Naive thymus-derived CD4-positive, alpha-beta T cell (primary cell): ENCODE measurements at places on chromosomes 5 and 9. TPM values are rescaled to one million over a fixed set of nuclear protein-coding genes. Genes with fewer than 3 reads are reported as not detected.

The PCDHGB1 gene
- not detected for polyA plus RNA-seq

GRCh38 chr5:169785771-169786618 is 148.9 kb downstream of the DOCK2 start:
- DNase-seq, result no peak

DNA sequence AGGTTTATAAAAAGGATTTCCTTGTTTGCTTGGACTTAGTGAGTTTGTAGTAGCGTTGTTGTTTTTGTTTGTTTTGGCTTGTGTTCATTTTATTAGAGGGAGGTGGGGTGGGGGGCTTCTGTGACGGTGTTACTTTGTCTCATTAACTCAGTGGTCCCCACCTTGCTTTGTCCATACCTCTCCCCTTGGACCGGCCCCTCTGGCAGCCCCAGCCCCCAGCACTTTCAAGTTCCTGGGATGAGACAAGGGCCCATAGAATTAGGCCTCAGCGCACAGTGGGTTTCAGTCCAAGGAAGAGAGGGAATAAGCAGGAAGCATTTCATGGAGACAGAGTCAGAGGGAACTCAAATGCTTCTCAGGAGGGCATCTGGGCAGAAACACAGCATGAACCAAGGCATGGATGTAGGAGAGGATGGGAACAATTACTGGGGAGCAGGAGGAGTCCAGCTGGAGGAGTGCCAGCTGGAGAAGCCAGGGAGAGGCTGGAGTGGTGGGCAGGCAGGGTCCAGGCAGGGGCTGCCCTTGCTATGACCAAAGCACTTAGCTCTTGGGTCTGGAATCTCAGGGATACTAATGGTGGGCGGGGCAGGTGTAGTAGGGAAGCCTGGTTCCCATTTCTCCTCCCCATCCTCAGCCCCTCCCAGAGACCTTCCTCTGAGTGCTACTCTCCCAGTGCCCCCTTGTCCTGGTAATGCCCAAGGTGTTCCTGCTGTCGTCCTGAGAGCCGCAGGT is 23.5 kb upstream of the ENHO start:
- DNase-seq, result no peak

DNA sequence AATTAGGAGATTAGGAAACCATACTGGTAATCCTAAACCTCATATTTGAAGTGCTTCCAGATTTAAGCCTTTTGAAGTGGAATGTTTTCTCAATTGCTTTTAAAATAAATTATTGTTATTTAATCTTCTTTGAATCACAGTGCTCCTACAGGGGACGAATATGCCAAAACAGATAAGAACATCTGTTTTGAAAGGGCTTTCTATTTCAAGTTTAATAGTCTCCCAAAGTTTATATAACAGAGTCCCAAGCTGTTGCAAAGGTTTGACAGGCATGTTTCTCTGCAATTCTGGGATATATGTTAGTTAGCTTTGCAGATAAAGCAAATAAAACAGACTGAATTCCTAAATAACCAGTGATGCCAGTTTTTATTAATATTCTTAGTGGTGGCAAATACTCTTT is 803.7 kb downstream of the TLE4 start:
- DNase-seq, result no peak

- DNase-seq, result no peak
Observed at GRCh38 chr9:118609355-118610044, 759.7 kb downstream of the BRINP1 start.

DNA sequence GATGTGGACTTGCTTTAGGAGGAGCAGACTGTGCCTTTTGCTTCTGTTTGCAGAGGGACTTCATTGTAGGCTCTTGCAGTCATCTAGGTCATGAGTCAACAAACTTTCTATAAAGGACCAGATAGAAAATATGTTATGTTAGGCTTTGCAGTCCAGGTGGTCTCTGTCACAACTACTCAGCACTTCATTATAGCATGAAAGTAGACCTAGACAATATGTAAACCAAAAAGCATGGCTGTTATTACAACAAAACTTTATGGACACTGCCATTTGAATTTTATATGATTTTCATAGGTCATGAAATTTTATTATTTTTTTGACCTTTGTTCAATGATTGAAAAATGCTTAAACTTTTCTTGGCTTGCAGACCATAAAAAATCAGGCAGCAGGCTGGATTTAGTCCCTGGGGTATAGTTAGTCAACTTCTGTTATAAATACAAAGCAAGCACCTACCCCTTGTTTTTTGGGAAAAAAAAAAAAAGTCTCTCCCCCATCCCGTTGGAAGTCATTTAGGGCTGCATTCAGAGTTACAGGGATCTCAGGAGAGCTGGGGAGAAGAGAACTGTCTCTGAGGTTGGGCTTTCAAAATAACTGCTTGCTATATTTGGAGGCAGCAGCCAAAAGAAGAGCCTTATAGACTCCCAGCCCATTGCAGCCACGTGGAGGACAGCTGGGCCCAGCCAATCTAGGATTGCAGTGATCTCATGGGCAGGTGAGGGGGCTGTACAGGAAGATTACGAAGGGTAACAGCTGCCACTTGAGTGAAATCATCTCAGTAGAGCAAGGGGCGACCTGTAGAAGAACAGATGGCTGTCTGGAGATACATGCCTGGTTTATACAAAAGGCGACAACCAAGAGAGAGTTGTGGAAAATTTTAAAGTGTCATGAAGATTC is 136.6 kb upstream of the TNC start:
- DNase-seq, result no peak

The HMMR gene
- not detected for polyA plus RNA-seq

- DNase-seq, result no peak
Observed at GRCh38 chr9:128205296-128205944, 2.2 kb downstream of the DNM1 start.

GRCh38 chr5:131364507-131365050 is 100.7 kb downstream of the CDC42SE2 start:
- peak; percentile 45 for DNase-seq

DNA sequence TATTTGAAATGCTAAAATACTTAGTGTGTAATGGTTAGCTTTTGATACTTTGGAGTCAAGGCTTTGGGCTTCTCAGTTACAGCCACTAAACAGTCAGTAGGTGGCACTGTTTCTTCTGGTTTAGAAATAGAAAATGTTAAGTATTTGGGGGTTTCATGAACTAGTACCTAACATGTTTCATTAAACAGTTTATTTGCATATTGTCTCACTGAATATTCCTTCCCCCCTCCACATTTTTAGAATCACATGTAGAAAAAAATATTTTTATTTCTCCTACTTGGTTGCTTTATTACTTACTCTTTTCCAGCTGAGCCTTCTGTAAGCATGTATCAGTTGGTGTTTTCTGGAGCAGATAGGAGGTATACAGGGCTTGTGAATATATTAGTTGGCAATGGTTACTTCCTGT is 48.0 kb downstream of the IPO11 start:
- DNase-seq, result peak; percentile 48

The PTGDS gene
- not detected for polyA plus RNA-seq

The SYK gene
- 0.31 TPM for polyA plus RNA-seq

The TYRP1 gene
- polyA plus RNA-seq, result not detected

The RASEF gene
- polyA plus RNA-seq, result 0.12 TPM

DNA sequence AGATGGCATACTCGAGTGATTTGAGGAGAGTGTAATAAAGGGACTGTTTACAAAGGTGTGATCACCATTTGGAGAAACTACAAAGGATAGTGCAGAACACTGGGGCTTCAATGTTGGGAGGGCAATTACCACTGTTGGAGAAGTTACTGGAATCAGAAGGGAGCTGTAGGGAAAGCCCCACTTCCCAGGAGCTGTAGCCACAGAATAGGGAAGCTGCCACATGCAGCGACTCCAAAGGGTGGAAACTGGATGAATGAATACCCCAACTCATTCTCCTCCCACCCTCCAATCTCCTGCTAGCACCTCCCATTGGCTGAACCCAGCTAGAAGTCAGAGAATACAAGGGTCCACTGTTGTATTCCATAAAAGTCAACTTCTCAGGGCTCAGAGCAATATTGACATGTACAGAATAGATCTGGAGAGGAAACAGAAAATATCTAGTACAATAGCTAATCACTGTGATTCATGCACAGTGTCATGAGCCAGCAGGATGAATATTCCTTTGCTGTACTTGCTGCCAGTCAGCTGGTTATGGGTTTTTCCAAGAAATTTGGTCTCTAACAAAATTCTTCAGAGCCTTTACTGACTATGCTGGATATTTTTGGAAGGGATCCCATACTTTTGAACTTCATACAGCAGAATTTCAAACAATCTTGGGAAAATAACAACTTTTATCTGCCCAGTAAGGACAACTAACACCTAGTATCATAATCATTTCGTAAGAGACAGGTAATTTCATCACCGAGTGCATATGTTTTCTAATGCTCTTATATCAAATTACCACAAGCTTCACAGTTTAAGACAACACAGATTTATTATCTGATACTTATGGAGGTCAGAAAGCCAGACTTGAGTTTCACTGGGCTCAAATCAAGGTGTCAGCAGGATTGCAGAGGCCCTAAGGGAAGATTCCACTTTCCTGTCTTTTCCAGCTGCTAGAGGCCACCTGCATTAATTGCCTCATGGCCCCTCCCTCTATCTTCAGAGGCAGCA is 39.6 kb downstream of the PDCD1LG2 start:
- DNase-seq, result no peak

GRCh38 chr5:112878760-112879159 is 17.7 kb downstream of the SRP19 start:
- peak; percentile 13 for DNase-seq

- DNase-seq, result no peak
Observed at GRCh38 chr5:139974661-139975060, 68.4 kb downstream of the NRG2 start.

- no peak for DNase-seq
Observed at GRCh38 chr9:133440874-133441273, 18.7 kb downstream of the ADAMTS13 start.

The TTC23L gene
- polyA plus RNA-seq, result not detected

- DNase-seq, result peak; percentile 62
Observed at GRCh38 chr5:1800472-1801221, 560 bp upstream of the NDUFS6 start.

The PRKACG gene
- not detected for polyA plus RNA-seq

- no peak for DNase-seq
Observed at GRCh38 chr5:135828782-135829127, 5.7 kb upstream of the SLC25A48 start.

The PRSS3 gene
- polyA plus RNA-seq, result not detected

The GARIN3 gene
- polyA plus RNA-seq, result not detected

- DNase-seq, result peak; percentile 46
Observed at GRCh38 chr5:74974451-74975091, 77.8 kb downstream of the GCNT4 start.

- no peak for DNase-seq
Observed at GRCh38 chr5:133701871-133702270, 89.5 kb upstream of the FSTL4 start.

- no peak for DNase-seq
Observed at GRCh38 chr5:97181856-97182545, 1.0 kb downstream of the RIOK2 start.

GRCh38 chr5:1801967-1802295 is 724 bp downstream of the NDUFS6 start:
- no peak for DNase-seq

- DNase-seq, result no peak
Observed at GRCh38 chr5:179823937-179824744, 3.4 kb downstream of the SQSTM1 start.

The PNPLA7 gene
- polyA plus RNA-seq, result 2.7 TPM

- DNase-seq, result no peak
Observed at GRCh38 chr9:82582693-82583092, 480.2 kb downstream of the RASEF start.

DNA sequence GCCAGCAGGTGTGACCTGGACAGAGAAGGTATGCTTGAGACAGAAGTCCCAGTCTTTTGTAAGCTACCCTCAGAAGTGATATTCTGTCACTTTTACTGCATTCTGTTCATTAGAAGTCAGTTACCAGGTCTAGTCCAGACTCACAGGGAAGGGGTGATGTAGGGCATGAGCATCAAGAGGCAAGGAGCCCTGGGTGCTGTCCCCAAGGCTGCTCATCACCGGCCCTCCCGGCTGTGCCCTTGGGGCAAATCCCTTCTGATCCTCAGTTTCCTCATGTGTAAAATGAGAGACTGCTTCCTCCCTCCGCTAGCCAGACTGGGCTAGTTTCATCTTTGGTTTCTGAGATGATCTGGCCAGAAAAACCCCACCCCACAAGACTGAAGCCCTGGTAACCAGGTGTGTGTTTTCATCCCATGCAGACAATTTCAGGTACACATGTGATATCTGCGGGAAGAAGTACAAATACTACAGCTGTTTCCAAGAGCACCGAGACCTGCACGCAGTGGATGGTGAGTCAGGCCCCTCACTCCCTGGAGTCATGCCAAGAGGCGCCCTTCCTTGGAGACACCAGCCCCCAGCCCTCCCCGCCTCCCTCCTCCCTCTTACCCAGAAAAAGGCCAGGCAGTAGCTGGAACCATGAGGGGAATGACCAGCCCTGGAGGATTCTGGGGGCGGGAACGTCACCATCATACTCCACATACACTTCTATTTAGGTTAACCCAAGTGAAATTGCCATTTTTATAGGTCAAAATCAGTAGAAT is 71.0 kb downstream of the AMBP start:
- DNase-seq, result no peak

DNA sequence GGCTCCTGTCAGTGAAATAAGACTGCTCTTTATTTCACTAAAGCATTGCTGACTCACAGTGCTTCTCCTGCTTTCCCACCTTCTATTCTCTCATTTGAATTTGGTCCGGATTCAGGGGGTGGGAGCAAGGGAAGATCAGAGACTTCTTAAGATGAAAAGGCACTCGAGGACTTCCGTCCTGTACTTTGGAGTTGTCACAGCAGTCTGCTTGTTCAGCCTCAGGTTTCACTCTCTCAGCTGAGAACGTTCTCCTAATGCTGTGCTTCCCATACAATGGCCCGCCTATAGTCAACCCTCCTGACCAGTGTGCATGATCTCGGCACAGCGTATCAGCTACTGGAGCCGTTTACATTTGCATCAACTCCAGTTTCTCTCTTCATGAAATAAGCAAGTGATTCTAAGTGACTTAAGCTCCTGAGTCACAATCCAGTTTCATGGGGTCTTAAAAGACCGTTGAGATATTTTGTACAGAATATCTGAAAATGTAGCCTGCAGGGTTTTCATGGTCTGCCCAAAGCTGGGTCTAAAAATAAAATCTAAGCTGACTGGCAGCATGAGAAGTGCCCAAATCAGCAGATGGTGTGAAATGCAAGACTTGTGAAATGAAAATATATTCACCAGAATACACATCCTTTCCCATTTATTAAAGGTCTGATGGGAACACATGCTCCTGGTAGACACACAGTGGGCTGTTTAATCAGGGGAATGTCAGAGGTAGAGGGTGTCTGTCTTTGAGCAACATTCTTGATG is 145.0 kb downstream of the ADCY2 start:
- DNase-seq, result no peak

GRCh38 chr9:18208166-18209059 is 265.5 kb upstream of the ADAMTSL1 start:
- no peak for DNase-seq

DNA sequence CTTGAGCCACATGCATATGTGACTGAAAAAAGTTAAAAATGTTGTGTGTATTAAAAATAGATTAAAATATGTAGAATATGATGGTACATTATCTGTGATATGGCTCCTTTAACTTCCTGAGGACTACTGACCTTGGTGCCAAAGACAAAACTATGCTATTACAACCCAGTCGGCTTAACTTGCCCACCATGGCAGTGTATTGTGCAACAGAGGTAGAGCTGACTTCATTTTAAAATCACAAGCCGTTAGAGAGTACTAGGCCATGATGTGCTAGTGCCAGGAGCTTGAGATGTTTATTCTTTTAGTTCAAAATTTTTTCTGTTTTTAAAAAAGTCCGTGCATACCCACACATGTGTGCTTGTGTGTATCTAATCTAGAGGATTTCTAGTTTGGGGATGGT is 46.3 kb downstream of the NAA35 start:
- DNase-seq, result no peak

GRCh38 chr9:133759146-133759900 is 21.2 kb upstream of the SARDH start:
- no peak for DNase-seq

The PCDHGA10 gene
- 0.04 TPM for polyA plus RNA-seq
